Activated CD4-positive, alpha-beta T cell treated with anti-CD3 and anti-CD28 coated beads, Interleukin-2, amount 10 ng/mL, durations not matched to agents 24 days and 14 days (primary cell): ENCODE measurements at places on chromosomes 12 and 14. TPM values are rescaled to one million over a fixed set of nuclear protein-coding genes. Genes with fewer than 3 reads are reported as not detected.

The CLEC4A gene
- total RNA-seq = 0.97 and 1.5 TPM in 2 replicates

The GPR137C gene
- 0.07 and 0.24 TPM in 2 replicates for total RNA-seq

The DNAI7 gene
- total RNA-seq = not detected in 2 replicates

The TAS2R46 gene
- total RNA-seq = 1.3 and 2.2 TPM in 2 replicates

The ASPG gene
- not detected in 2 replicates for total RNA-seq

The KRT78 gene
- total RNA-seq = not detected in 2 replicates

DNA sequence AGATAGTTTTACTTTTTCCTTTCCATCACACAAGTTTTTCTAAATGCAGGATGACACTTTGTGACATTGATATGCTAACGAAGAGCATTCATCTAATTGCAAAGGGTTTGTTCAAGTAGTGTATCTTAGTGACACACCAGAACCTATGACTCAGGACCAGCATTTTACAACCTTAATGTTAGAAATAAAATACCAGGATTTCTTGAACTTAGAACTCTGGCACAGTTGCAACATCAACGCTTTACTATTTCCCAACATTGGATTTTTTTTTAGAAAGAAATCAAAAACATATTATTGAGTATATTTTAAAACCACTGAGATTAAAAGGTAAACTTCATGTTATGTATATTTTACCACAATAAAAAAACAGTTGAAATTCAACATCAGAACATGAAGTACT, 17.9 kb upstream of the PLEKHG6 start:
- peaks cover 12% of the 10 kb centered on the region for H3K27me3 ChIP-seq
- H3K36me3 ChIP-seq = no peaks in the 10 kb centered on the region
- no peak for DNase-seq
- no peak overlapping the region for H3K27ac ChIP-seq
- no peak overlapping the region for H3K4me3 ChIP-seq

GRCh38 chr12:32776258-32776657, 20.6 kb upstream of the YARS2 start:
- DNase-seq = no peak
- H3K27me3 ChIP-seq = peaks cover 2% of the 10 kb centered on the region
- no peak overlapping the region for H3K4me3 ChIP-seq
- no peak overlapping the region for H3K27ac ChIP-seq

DNA sequence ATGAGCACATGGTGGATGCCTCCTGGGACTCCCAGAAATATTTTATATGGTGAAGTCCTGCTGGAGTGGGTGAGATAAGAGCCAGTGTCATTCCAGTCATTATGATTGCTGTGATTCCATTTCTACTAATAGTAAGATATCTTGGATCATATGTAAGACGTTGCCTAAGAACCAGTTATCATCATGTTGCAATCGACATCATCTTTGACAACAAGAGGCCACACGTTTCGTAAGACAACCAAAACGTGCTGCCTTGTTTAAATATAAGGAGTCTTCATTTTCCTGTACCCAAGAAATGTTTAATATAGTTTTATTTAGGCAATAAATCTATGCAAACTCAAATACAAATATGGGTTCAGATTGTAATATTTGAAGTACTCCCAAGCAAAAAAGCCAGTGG, 58.4 kb downstream of the SPTSSA start:
- no peak for DNase-seq
- H3K4me1 ChIP-seq = no peaks in the 10 kb centered on the region
- H3K36me3 ChIP-seq = no peaks in the 10 kb centered on the region
- H3K4me3 ChIP-seq = no peak overlapping the region
- H3K27me3 ChIP-seq = peaks cover 5% of the 10 kb centered on the region
- no peak overlapping the region for H3K27ac ChIP-seq

DNA sequence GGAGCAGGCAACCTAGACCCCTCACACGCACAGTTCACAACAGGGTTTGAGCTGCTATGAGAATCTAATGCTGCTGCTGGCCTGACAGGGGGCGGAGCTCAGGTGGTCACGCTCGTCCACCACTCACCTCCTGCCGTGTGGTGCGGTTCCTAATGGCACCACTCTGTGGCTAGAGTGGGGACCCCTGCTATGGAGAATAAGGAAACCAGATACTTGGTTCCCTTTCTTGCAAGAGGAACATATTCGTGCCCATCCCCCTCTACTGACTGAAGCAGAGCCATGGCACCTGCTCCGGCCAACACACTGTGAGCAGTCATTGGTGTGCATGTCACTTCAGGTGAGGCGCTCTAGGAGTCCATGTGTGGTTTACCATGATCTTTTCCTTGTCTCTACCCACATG, 30.4 kb upstream of the RIMBP2 start:
- peaks cover 5% of the 10 kb centered on the region for H3K4me1 ChIP-seq
- no peak overlapping the region for H3K4me3 ChIP-seq
- no peak for DNase-seq
- peaks cover 9% of the 10 kb centered on the region for H3K27me3 ChIP-seq
- H3K27ac ChIP-seq = no peak overlapping the region

DNA sequence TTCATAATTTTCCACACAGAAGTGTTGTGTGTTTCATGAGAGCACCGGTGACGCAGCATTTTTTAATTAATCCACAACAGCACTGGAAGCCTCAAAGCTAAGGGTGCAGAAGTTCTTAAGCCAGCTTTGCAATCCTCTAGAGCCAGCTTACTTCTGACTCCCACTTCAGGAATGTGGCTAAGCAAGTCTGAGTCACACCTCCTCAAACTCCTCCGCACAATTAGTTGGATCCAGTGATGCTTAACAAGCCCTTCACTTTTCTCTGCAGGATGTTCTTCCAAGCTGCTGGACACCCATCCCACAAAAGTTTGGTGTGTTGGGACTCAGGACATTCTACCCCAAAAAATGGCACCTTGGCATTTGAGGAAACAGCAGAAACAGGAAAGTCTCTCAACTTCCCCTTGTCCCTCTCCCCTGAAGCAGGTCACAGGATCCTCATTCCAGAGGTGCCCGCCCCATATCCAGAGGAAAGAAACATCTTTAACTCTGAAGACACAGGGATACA, 210.0 kb downstream of the PPM1H start:
- H3K27me3 ChIP-seq = peaks cover 4% of the 10 kb centered on the region
- no peak overlapping the region for H3K27ac ChIP-seq
- H3K4me1 ChIP-seq = peaks cover 1% of the 10 kb centered on the region
- H3K4me3 ChIP-seq = no peak overlapping the region
